Stimulated activated CD4-positive, alpha-beta T cell treated with anti-CD3 and anti-CD28 coated beads, TNF-alpha, amount 100 ng/mL, for 1 hour (primary cell): ENCODE measurements at places on chromosomes 12 and 14.

GRCh38 chr14:100715332-100715731 lies 11.4 kb upstream of the DLK1 start:
- DNase-seq, result no peak

DNA sequence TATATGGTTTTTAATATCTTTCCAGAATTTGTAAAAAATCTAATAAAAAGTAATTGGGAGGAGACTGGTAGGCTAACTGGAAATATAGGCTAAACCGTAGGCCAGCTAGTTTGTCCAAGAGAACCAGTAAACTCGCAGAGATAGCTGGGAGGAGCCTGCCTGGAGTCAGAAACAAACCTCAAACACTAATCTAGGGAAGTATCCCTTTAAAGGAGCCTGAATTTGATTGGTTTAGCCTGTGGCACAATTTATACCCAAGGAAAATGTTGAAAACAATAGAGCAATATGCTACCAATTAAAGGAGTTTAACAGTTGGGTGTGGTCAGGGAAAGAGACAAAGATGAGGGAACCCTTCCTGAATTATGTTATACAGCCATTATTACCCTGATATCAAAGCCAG lies 109.6 kb downstream of the EML5 start:
- no peak for DNase-seq

DNA sequence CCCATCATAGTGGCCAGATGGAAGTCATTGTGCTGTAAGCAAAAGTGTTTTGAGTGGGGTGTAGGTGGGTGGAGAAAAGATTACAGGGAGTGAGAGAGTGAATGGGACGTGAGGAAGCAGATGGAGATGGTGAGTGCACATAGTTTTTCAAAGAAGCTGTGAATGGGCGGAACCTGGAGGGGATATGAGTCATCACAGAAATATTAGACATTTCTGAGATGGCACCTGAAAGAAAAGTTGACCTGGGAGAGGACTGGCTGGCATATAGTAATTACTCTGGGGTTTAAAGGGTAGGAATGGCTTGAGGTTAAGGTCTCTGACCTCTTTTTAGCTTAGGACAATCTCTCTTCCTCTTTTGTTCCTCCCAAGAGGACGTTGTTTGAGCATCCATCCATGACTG lies 50.5 kb downstream of the ANO4 start:
- DNase-seq, result no peak

DNA sequence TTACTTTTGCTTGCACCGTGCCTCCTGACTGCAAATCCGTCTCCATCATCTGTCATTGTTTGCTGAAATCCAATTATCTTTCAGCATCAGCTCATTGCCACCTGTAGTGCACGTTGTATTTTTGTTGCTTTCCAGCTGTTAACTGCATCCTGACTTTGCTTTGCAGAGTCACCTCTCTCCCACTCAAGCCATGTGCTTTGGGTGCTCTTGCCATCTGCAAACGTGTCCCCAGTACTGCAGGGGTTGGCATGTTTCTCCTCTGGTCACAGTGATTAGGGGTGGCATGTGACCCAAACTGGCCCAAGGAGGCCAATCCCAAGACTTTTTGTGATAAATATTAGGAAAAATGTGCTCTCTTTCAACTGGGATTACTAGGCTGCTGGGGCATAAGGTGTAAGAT lies 10.5 kb upstream of the TMED2 start:
- DNase-seq, result no peak
